ENCODE measurements at places on chromosomes 3 and 15. TPM values are rescaled to one million over a fixed set of nuclear protein-coding genes. Genes with fewer than 3 reads are reported as not detected.
A peak's percentile ranks its signal among the peaks of the same experiment; 100 is the strongest.

- no peak overlapping the region for H3K4me3 ChIP-seq
- H3K4me1 ChIP-seq: peaks cover 23% of the 10 kb centered on the region
- no peak overlapping the region for H3K27ac ChIP-seq
These were observed 97.5 kb downstream of the BDH1 start for GRCh38 chr3:197458179-197458707.

Gene SPINT1
- 5.2 TPM for total RNA-seq

DNA sequence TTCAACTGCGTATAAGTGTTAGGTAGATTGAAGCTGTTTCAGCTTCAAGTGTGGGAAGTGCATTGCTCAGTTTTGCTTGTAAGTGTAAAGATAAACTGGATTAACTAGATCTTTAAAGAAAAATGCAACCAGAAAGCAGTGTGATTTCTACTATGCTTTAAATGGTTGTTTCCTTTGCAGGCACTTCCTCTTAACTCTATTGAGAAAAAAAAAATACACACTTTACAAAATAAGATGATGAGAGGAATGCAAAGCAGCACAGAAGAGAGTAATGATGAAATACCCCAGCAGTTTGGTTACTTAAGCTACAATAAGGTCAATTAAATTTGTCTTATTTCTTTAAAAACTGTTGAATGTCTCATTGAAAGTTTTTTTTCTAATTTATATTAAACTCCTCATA is 40.8 kb downstream of the DPH6 start:
- H3K36me3 ChIP-seq: no peaks in the 10 kb centered on the region
- DNase-seq: no peak
- H3K27me3 ChIP-seq: no peaks in the 10 kb centered on the region
- no peak overlapping the region for H3K4me3 ChIP-seq
- peaks cover 24% of the 10 kb centered on the region for H3K4me1 ChIP-seq
- no peak overlapping the region for H3K27ac ChIP-seq

DNA sequence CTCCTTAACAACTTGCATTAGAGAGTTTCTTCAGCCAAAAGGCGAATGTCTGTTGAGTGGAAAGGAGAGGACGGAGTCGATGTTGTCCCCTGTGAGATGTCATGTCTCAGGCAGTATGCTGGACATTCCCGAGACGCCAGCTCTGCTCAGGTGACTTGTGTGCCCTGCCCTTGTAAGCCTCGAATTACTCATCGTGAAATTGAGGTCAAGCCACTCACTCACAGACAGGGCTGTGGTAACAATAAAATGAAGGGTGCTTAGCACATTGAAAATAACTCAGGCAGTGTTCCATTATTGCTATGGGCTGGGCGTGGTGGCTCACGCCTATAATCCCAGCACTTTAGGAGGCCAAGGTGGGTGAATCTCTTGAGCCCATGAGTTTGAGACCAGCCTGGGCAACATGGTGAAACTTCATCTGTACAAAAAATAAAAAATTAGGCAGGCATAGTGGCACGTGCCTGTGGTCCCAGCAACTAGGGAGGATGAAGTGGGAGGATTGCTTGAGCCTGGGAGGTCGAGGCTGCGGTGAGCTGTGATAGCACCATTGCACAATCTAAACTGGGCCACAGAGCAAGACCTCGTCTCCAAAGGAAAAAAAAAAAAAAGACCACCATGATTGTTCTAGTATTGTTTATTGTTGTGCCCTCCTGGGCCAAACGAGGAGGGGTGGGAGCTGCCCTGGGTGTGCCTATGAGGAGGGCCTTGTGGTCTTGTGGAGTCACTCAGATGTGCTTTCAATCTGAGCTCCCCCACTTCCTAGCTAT is 214.4 kb downstream of the THSD4 start:
- H3K4me3 ChIP-seq: no peak overlapping the region
- no peaks in the 10 kb centered on the region for H3K36me3 ChIP-seq
- peaks cover 50% of the 10 kb centered on the region for H3K4me1 ChIP-seq
- DNase-seq: no peak
- no peaks in the 10 kb centered on the region for H3K27me3 ChIP-seq
- H3K27ac ChIP-seq: no peak overlapping the region

Gene HOMER2
- 6.3 TPM for total RNA-seq

Gene FANCD2OS
- not detected for total RNA-seq

DNA sequence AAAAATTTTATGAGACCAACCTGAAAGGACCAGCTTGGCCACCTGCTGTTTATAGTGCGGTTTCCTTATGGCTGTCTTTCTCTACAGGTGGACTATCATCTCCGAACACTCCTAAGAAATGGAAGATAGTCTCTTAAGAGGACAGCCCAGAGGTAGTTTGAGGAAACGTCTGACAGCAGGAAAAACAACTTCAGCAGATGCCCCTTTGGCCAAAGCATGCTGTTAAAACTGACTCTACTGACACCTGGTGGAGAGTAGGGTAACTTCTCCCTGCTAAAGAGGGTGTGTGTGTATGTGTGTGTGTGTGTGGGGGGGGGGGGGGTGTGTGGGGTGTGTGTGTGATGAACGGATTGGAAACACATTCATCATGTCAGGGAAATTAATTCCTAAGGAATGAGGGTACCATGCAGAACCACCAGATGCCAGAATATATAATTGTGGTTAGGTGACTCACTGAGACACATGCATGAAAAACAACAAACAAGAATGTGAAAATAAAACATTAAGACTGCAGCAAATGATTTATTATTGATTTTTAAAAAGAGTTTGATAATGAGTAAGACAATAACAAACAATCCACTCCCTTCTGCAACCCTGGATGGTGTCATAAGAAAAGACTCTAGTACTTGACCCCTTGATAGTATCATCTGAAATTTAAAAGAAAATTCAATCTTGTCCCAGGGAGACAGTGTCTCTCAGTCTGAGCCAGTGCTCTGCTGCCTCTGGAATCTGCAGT is 256.5 kb downstream of the THRB start:
- no peaks in the 10 kb centered on the region for H3K27me3 ChIP-seq
- peak overlapping the region; percentile 71 for H3K27ac ChIP-seq
- H3K4me1 ChIP-seq: peaks cover 33% of the 10 kb centered on the region

Measured in osteocyte (in vitro differentiated cells).